NCI-H1436 (cell line): ENCODE measurements at places on chromosomes 3 and 15.

DNA sequence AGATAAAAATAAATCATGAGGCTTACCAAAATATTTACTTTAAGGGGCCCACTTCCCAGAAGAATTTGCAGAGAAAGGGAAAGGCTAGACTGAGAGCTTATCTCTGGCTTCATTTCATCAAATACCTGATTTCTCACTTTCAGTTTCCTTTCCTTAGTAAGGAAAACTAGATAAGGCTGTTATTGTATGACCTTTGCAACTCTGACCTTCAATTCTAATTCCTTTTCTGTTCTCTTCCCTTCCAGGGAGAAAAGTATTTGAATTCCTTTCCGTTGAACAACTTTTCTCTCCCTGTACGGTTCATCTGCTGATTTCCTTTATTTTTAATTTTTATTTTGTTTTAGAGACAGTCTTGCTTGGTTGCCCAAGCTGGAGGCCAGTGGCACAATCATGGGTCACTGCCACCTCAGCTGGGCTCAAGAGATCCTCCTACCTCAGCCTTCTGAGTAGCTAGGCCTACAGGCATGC lies 7.1 kb upstream of the PXK start:
- no peak for DNase-seq

GRCh38 chr15:67783303-67783702 lies 42.0 kb upstream of the SKOR1 start:
- DNase-seq, result no peak

- DNase-seq, result peak; percentile 29
Measured at GRCh38 chr3:123090728-123091531, 24.1 kb downstream of the PDIA5 start.

DNA sequence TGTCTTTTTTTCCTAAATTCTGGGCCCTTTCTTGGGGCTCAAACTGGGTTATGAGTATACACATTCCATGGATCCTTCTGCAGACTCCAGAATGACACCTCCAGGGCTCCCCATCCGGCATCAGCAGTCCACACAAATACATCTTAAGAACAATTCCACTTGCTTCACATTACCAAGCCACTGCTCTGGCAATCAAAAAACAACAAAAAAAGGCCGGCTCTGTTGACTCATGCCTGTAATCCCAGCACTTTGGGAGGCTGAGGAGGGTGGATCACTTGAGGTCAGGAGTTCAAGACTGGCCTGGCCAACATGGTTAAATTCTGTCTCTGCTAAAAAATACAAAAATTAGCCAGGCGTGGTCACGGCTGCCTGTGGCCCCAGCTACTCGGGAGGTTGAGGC lies 49.9 kb upstream of the LPP start:
- no peak for DNase-seq

DNA sequence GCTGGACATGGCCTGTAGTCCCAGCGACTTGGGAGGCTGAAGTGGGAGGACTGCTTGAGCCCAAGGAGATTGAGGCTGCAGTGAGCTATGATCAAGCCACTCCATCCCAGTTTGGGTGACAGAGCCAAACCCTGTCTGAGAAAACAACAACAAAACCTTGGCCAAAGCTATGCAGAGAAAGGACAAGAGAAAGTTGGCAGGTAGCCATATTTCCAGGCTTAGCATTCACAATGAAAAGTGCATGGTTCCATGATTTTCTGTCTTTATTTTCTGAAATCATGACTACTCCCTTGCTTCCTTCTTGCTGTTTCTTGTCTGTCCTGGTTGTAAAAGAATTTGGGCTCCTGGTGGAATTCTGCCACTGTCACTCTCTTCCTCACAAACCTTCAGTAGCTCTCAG lies 284.6 kb upstream of the C2CD4B start:
- no peak for DNase-seq

DNA sequence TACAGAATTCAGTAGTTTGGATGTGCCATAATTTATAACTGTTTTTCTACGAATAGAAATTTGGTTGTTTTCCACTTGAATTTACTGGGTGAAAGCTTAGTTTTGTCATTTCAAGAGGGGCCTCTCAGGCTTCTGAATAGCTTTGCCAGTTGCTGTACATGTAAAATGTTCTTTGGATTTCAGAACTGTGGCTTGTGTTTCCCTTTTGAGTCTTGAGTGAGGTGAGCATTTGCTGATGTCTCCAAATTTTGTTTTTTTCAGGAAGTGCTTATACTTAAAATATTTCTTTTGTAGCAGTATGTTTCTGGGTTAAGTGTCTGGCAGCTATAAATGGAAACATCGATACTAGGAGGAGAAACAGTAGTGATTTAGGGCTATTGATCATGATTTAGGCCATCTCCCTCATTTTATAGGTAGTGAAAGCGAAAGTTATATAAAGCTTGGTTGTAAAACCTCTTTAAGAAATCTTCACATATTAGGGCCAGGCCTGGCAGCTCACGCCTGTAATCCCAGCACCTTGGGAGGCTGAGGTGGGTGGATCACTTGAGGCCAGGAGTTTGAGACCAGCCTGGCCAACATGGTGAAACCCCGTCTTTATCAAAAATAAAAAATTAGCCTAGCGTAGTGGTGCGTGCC lies 9.2 kb upstream of the TRAK1 start:
- no peak for DNase-seq

- DNase-seq, result peak; percentile 51
Measured at GRCh38 chr3:187740421-187741399, 4.6 kb downstream of the BCL6 start.

- no peak for DNase-seq
Measured at GRCh38 chr15:38992506-38992905, 427.9 kb upstream of the RASGRP1 start.

GRCh38 chr3:2535206-2535605 lies 436.5 kb downstream of the CNTN4 start:
- no peak for DNase-seq

- DNase-seq, result no peak
Measured at GRCh38 chr3:184349563-184350470, 11.6 kb downstream of the CLCN2 start.

DNA sequence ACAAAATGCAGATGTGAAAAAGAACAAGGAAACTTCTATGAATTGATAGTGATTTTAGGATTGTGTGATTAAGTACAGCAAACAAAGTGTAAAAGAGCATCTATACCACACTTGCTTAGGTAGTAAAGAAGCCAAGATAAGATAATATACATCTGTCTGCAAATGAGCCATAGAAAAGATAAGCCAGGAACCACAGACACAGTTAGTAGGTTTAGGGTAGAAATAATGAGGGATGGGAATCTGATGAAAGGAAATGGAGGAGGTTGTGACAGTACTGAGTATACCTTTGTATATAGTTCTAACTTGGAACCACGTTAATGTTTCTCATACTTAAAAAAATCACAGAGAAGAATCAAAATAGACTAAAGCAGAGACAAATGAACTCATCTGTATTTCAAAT lies 54.0 kb downstream of the TCF12 start:
- no peak for DNase-seq

DNA sequence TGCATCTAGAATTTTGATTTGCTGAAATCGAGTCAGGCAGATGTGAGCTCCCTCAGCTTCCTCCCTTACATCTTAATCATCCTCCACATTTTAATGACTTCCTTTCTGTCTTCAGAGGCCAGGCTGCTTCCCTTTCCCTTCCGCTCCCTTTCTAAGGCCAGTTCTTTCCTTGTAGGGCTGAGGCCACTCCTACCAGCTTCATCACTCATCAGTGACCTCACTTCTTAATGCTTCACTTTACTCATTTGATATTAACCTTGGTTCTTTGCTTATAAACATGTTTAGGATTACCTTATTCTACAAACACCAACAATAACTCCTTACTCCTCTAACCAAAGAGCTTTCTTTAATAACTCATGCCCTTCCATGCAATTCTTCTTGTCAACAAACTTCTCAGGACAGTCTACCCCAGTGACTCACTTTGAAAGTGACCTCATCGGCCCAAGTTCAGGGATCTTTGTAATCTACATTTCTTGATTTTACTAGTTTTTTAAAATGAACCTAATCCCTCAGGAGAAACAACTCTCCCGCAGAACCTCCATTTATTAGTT lies 23.9 kb downstream of the ILDR1 start:
- no peak for DNase-seq

DNA sequence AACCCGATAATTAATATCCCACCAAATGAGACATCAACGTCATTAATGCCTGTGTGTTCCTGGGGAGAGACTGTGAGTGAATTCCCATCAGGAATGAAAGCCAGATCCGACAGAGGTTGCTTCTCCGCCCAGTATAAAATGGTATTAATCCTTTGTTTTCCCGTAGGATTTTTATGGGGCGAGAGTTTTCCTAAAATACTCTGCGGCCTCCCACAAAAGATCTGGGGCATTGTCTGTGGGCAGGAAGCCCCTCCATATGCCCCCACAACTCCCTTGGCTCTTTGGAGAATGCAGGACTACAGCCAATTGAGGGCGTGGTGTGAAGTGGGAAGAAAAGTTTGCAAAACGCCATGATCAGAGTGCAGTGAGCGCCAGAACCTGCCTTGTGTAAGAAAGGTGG lies 26.7 kb downstream of the ZIC4 start:
- DNase-seq, result no peak

DNA sequence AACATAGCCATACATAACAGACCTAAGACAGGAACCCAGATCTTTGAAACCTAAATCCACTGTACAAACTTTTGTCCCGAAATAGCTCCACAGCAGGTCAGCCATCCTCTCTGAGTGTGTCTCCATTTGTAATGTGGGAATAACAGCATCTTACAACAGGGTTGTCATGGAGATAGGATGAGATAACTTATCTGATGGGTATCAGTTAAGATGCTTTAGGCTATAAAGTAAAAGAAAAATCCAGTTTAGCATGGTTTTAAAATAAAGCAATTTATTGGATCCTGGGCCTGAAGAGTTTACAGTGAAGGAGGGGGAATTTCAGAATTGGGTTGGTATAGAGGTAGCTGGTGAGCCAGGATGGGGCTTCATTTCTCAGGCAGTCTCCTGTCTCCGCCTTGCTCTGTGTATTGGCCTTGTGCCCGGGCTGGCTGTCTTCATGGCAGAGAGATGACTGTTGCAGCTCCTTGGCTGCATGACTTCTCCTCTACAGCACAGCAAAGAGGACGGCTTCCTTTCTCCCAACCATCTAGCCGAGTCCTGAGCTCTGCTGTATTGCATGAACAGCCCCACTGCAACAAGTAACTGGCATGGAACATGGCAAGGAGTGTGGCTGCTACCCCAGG lies 131.9 kb upstream of the PROK2 start:
- DNase-seq, result no peak

DNA sequence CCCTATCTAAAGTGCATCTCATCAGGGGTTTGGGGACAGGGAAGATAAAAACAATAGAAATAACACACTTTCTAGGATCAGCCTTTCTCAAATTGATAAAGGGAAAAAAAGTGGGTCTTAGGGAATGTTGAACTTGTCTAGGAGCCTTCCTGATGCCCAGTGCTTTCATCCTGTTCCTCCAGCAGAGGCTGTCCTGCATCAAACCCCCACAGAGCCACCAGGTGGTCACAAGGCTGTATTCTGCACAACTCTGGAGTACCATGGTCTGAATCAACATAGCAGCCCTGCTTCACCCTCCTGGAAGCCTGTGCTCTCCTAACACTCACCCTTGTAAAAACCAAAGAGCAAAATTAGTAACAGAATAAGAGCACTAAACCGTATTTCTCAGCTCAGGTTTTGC lies 118.5 kb upstream of the SLC25A36 start:
- DNase-seq, result no peak

DNA sequence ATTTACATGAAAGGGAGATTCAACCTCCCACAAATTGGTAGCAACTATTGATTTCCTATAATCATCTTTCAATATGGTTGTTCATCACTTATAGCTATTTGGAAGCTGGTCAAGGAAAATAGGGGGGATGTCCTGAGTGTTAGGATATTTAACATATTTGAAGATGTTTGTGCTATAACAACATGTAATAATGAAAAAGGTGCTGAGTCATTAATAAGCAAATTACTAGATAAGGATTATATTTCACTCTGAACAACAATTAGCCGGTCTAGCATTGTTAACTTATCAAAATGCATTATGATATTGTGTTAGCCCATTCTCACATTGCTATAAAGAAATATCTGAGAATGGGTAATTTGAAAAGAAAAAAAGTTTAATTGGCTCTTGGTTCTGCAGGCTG lies 225.8 kb upstream of the ARPP21 start:
- DNase-seq, result no peak

- no peak for DNase-seq
Measured at GRCh38 chr3:151209654-151210053, 6.6 kb upstream of the GPR171 start.

- DNase-seq, result peak; percentile 61
Measured at GRCh38 chr15:78315686-78316282, 16.4 kb upstream of the SKIC8 start.

DNA sequence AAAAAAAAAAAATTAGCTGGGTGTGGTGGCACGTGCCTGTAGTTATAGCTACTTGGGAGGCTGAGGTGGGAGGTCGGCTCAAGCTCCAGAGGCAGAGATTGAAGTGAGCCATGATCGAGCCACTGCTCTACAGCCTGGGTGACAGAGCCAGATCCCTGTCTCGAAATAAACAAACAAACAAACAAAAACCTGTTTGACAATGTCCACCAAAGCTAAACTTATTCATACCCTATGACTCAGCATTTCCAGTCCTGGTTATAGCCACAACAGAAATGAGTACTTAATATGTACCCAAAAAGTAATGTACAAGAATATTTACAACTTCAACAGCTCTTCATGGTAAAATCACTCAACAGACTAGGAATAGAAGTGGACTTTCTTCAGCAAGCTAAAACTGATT lies 31.1 kb downstream of the SERP1 start:
- no peak for DNase-seq

DNA sequence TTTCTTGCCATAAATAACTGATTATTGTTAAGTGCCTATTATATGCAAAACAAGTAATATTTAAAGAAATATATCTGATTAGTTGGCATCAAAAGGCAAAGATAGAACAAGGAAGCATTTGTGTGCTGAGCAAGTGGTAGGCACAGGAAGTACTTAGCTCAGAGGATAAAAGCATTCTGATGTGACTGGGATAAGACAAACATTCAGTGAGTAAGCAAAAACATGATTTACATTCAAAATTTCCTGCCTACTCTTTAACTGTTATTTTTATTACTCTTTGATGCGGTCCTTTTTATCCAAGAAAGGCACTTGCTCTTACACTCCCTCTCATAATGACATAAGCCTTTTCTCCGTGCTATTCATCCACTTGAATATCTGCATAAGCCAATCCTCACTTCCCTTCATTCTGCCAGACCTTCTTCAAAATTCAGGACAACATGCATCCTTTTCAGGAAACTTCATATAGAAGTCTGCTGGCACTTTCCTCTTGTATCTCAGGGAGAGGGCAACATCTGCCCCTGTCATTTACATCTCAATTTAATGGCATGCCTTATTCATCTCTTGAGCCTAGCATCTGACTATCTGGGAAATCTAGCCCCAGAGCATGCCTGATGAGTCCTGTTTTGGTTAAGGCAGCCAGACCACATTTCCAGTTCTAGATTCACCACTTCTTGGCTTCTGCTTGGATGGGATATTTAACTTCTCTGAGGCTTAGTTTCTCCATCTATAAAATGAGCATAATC lies 478.2 kb upstream of the ROBO2 start:
- DNase-seq, result no peak

- DNase-seq, result peak; percentile 37
Measured at GRCh38 chr3:113532698-113533533, 561 bp downstream of the SIDT1 start.

- no peak for DNase-seq
Measured at GRCh38 chr15:70720228-70721016, 42.9 kb downstream of the UACA start.
